NCI-H446 treated with DMSO at 0.1 percent for 48 hours (cell line): ENCODE measurements at places on chromosomes 6 and 20.

DNA sequence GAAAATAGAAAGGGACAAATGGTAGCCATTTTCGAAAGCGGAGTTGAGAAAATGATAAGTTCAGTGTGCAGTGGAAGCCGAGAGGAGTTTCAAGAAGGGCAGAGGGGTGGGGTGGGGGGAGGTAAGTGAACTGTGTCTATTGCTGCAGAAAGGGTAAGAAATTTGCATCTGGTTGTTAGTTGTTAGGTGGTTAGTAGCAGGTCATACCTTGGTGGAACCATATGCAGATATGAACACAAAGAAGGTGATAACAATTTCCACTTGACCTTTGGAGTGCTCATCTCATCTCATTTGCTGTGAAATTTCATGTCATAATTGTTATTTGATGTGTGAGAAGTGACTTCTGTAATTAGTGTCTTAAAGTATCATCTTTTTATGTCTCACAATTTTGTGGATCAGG lies 288.2 kb downstream of the QKI start:
- DNase-seq, result no peak

GRCh38 chr6:5025911-5026819 lies 22.3 kb upstream of the RPP40 start:
- no peak for DNase-seq

DNA sequence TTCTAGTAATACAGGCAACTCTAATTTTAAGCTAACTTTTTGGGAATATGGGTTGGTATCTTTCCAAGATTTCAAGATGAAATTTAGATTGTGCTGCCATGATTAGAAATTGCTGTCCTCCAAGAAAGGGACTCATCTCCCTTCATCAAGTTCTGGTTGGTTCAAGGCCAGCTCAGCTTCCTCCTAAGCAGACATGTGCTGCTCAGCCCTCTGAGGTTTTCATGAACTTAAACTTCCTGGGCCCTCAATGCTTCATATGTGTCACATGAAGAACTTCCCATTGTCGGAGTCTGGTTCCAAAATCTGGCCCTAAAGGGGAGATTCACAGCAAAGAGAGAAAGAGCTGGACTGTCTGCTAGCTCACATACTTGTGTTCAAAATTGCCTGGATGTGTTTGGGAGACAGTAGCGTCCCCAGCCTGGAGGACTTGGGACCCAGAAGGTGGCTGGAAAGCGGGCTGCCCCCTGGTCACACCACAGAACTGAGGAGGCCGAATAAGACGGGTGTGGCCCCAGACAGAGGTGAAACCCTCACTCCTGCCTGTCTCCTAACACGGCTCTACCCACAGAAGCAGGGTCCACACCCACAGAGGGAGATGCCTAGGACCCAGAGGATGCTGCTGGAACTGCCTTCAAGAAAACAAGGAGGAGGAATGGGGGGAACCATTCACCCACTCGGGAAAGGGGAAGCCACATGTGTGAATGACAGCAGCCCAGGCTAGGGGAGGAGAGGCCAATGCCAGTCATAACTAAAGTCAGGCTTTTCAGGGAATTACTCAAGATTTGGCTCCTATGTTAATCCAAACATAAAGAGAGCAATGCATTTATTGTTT lies 54.3 kb upstream of the GPR31 start:
- no peak for DNase-seq

GRCh38 chr6:109515781-109516409 lies 32.9 kb upstream of the ZBTB24 start:
- no peak for DNase-seq

- DNase-seq, result no peak
These were observed 61.3 kb downstream of the PRDM1 start for GRCh38 chr6:106147476-106147875.

DNA sequence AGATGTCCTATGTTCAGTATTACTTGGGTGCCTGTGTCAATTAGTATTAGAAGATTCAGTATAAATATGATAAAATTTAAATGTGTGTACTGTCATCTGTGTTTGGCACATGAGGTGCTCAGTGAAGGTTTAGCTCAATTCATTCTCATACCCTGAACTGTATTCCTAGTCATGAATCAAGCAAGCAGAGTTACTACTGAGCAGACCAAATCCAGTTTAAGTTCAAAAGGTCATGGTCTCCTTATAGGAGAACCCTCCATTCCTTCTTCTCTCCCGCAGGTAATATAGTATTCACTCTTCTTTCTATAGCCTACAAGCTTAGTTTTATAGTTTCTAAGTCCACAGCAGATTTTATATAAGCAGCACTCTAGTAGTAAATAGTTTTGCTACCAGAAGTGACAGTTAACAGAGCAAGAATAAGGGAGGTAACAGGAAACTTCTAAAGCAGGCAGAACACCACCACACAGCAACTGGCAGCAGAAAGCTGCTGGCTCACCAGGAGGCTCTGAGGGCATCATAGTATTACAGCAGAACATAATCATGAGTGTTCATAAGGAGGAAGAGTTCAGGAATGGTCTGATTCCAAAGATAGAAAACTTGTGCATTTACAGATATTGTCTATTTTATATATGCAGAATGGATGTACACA lies 133.2 kb downstream of the SLC16A10 start:
- DNase-seq, result no peak

DNA sequence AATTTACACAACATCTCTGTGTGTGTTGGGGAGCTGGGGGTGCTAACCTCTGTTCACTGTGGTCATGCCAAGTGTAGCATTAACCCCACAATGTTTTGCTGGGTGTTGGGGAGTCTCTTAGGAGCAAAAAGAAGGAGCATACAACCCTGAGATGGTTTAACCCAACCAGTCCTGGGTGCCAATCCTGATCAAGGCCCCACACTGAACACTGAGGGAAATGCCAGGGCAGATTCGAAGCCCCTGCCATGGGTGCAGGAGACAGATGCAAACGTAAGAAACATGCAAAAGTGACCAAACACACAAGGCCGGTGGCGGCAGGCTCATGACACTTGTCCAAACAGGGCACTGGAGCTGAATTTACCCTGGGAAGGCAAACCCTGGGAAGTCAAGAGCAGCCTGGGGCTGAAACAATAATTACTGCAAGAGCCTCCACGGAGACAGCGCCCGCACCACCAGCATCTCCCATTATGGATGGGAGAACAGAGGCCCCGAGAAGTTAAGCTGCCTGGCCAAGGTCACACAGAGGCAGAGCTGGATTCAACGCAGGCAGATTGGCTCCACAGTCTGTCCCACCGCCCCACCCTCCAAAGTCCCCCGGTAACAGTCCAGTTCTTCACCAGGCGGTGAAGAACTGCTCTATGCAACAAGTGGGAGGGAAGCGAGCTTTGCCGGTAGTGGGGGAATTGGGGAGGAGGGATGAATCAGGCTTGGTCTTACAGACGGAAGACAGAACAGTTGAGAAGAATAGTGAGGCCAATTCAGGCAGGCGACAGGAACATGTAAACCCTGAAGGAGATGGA lies 8.5 kb downstream of the ACSS1 start:
- no peak for DNase-seq

GRCh38 chr20:34472246-34472925 lies 43.8 kb upstream of the DYNLRB1 start:
- DNase-seq, result no peak

DNA sequence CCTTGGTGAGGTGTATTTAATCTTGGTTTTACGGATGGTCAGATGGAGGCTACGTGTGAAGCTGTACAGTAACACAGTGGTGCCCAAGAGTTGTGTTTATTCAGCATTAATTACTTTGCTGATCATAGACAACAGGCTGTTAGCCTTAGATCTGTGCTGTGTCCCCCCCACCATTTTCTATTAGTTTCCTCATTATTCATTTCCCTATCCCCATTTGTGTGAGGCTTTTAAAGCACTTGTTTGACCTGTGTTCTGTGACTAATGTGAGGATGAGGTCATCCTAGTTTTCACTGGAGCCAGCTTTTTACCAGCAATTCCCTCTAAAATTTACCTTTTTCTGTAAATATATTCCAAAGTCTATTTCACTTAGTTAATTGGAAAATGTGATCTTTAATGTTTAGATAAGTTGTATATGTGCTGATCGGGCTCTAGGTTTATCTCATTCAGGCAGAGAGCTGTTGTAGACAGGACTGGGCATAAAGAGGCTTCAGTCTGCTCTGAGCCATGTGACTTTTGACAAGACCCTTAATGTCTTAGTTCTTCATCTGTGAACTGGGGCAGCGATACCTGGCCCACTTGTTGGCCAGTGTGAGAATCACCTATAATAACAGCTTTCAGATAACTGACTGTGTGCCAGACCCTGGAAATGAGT lies 8.4 kb downstream of the MAPRE1 start:
- DNase-seq, result peak; percentile 49

DNA sequence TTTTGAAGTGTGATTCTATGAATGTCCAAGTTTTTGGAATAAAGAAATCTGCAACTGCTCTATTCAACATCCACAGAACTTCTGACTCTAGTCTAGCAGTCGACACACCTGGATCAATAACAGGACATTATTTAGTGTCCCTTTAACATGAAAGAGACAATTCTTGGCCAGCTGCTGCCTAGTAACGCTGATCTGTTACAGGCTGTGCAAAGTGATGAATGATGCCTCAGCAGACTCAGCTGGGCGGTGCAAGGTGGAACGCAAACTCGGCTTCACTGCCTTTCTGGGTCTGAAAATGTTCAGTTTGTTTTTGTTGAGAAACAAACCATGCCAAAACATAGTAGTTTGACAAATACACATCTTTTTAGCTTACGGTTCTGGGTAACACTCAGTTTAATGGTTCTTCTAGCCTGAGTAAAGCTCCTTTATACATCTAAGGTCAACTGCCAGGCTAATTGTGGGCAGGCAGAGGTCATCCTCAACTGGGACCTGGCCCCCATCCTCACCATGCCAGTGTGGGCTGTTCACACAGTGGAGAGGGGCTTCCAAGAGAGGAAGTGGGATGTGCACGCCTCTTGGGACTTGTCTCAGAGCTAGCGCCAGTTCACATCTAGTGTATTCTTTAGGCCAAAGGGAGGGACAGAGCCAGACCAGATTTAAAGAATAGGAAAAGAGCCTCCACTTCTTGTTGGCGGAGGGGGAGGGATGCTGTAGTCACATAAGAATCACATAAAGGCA lies 879.7 kb downstream of the QKI start:
- no peak for DNase-seq

DNA sequence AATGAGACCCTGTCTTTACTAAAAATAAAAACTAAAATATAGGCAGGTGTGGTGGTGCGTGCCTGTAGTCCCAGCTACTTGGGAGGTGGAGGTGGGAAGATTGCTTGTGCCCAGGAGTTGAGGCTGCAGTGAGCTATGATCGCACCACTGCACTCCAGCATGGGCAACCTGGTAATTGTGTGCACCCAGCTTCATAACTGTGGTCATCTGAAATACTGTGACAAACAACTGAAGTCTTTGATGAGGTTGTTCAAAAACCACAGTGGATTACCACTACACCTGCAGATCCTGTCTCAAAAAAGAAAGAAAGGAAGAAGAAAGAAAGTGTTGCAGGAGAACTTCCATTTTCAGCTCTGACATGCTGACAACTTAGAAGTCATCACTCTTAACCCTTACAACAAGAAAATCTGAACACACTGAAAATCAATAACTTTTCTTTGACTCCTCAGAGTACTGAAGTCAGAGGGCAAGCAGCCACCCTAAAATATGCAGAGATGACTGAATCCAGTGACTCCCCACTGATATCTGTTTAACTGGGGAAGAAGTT lies 13.8 kb upstream of the ZBP1 start:
- no peak for DNase-seq

DNA sequence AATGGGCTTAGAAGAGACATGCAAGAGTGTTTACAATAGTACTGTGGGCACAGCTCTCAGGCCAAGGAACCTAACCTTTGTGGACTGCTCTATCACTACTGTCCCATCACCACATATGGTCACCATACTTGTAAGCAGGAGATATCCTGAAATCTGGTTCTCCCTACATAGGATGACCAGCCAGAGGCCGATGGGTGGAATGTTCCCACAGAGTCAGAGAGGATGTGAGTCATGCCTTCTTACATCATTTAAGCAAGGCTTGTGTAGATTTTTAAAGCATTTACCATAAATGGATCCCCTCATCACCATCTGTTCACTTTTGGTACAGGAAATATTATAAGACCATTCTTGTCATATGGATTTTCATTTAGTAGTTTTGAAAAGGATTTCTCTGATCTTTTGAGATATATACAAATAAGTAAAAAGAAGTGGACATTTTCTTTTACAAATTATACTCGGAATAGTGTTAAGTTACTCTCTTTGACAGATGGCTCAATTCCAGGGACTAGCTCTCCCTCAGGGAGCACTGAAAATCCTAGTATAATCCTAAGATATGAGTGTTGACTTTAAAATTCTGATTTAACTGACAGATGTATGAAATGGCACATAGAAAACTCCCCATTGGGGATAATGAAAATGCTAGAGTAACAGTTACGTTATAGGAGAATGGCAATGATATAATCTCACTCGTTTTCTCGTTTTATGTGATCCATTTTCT lies 6.6 kb downstream of the HTR1B start:
- DNase-seq, result no peak

- no peak for DNase-seq
These were observed 18.6 kb downstream of the ADGRF5 start for GRCh38 chr6:46903175-46903574.

- peak; percentile 97 for DNase-seq
These were observed 59.2 kb downstream of the STMND1 start for GRCh38 chr6:17161076-17161475.

- DNase-seq, result no peak
These were observed 34.0 kb downstream of the RSPO4 start for GRCh38 chr20:967796-968742.

DNA sequence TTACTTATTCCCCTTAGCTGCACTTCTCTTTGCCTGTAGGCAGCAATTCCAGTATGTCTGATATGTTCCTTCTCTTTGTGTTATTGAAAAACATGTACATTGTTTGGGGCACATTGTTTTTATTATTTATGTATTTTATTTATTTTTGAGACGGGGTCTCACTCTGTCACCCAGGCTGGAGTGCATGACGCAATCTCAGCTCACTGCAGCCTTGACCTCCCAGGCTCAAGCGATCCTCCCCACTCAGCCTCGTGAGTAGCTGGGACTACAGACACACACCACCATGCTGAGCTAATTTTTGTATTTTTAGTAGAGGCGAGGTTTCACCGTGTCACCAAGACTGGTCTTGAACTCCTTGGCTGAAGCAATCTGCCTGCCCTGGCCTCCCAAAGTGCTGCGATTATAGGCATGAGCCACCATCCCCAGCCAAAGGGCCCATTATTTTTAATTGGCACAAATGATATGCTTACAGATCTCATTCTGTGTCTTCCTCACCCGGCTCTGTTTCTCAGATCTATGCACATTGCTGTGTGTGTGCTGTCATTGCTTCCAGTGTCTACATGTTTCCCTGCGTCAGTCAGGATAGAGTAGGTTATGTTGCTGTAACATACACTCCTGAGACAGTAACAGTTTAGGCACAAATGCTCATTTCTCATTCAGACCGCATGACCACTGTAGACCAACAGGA lies 54.1 kb upstream of the NELFCD start:
- no peak for DNase-seq

GRCh38 chr6:107894809-107895396 lies 63.1 kb downstream of the SEC63 start:
- DNase-seq, result no peak
